ENCODE measurements at places on chromosomes 16 and 17.

DNA sequence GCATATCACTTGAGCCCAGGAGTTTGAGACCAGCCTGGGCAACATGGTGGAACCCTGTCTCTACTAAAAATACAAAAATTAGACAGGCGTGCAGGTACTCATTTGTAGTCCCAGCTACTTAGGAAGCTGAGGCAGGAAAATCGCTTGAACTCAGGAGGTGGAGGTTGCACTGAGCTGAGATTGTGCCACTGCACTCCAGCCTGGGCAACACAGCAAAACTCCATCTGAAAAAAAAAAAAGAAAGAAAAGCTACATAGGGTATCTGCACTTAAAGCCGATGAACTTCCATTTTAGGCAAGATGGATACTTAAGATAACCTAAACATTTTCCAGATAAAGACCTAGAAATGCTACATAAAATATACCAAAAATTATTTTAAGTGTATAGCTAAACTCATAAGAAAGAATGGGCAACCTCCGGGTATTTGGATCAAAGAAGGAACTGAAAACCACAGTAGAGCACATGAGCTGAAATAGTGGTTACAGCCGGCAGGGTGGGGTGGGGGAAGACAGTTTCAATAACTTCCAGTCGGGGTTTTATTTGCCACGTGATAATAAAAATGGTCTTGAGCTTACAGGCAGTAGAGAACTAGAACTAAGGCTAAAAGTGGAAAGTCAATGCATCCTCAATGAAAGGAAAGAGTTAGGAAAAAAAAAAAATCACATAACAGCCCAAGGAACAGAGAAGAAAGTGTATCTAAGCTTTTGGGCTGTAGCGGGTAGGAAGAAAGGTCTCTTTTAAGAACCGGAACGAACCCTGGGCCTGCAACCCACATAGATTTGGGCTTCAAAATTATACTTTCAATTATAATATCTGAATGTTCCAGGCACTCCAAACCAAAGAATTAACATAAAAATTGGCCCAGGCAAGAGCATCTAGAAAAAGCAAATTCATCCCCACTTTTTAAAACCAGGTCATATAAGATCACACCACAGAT, 53.1 kb downstream of the CFDP1 start:
- DNase-seq: no peak

GRCh38 chr17:77872714-77873499, 85.6 kb upstream of the TNRC6C start:
- peak; percentile 94 for DNase-seq

DNA sequence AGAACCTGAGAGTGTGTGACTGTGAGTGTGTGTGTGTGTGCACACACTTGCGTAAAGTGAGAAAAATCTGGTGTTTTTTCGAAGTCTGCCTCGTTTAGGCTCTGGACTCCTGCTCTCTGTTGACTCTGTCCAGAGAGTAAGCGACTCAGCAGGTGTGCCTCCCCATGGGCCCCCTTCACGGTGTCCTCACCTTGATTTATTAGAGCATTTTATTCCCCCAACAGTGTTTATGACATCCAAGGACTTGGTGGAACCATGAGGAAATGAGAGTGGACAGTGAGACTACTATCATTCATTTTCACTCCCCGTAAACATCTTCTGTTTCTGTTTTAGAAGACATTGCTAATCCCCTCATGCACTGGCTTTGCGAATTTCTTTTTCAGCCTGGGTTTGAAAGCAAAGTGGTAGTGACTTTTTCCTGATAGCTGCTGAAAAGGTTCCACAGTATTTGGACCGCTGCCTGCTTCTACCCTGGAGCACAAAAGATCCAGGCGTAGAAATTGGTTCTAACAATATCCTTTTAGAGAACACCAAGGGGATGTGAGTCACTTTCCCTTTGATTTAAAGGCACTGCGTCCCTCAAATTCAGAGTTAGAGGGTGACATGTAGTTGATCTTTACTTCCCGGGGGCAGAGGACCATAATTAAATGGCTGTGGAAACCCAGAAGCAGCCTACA, 218.2 kb downstream of the WWOX start:
- DNase-seq: no peak

DNA sequence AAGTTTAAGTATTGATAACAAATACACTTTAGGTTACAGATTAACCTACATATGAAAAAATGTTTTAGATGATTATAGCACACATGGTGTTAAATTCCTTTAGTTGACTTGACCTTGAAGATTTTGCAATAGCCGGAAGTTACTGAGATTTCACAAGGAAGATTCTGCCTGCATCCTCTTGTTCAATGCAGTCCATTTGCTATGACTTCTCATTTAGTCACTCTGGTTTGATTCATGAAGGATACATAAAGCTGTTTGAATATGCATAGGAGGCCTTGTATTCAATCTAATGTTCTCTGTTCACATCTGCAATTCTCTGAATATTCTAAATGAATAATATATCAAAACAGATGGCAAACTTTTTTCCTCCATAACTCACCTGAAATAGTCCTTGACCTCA, 870.2 kb upstream of the GOT2 start:
- no peak for DNase-seq

- no peak for DNase-seq
Measured at GRCh38 chr17:10556301-10557005, 7.0 kb upstream of the MYH2 start.

- DNase-seq: peak; percentile 53
Measured at GRCh38 chr17:44970136-44970741, 2.1 kb upstream of the C1QL1 start.

GRCh38 chr16:68263559-68264127, 683 bp upstream of the SLC7A6 start:
- no peak for DNase-seq

GRCh38 chr17:44267818-44268490, at the start of gene SLC4A1:
Gene SLC4A1 (minus strand): TSS chr17:44268135. CDS start chr17:44262866, 5,269 bp downstream.
- no peak for DNase-seq

DNA sequence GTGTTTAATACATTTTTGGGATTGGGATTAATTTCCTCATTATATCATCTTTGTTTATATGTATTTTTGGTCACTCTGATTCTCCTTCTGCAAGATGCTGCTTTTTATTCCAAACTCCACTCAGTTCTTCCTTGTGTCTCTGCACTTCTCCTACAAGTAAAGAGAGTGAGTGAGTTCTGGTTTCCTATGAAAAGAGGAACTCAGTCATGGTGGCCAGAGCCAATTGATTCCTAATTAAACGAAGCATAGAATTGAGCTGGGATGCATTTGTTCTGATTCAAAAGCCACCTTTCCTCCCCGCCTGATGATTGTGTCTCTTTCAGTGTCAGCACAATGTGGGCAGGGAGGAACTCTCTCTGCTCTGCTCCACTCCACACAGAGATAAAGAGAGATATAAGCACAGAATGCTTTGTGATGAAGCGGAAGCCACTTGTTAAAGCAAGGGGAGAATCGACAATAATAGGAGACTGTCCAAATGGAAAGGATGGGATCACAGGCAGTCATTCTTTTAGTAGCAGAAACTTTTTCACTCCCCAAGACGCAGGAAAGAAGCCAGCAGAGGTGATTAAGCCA, 121.3 kb upstream of the GOT2 start:
- DNase-seq: no peak

- DNase-seq: no peak
Measured at GRCh38 chr16:86101897-86102157, 202.9 kb downstream of the IRF8 start.

- peak; percentile 80 for DNase-seq
Measured at GRCh38 chr17:75877752-75878173, 618 bp downstream of the TRIM47 start.

- DNase-seq: peak; percentile 9
Measured at GRCh38 chr16:25751230-25751835, 59.6 kb downstream of the HS3ST4 start.

- DNase-seq: peak; percentile 96
Measured at GRCh38 chr17:45771271-45771959, 12.7 kb upstream of the CRHR1 start.

DNA sequence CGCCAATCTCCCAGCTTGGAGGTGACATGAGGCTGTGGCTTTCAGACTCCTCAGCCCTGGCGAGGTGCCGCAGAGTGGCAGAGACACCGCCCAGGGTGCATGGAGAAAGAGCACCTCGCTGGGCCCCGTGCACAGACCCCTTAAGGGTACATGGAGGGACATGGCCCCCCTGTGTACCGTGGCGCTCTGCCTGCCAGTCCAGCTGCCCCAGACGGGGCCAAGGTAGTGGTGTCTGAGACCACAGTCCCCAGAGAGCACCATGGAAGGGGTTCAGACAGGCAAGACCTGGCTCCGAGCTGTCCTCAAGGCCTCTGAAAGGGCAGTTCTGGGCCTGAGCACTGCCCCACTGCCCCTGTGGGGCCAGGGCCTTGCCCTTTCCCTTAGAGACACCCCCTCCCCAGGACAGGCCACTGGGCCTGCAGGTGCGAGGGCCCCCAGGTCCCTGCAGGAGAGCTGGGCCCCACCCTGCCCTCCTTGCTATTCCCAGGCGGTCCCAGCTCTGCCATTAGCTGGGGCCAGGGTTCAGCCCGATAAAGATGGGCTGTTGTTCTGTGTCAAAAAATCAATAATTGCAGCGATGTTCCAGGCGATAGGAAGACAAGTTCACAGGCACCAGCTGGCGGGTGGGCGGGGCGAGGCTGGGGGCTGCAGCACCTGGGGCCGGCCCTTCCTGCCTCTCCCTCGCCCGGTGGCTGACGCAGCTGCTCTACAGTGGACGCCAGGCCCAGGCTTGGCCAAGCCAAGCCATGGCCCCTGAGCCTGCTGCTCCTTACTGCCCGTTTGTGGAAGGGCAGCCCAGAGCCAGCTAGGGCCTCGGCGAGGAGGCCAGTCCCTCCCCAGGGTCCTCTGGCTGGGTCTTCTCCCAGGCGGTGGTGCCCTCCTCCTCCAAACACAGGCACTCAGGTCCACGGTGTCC, 51.7 kb downstream of the ZFPM1 start:
- peak; percentile 40 for DNase-seq

- peak; percentile 19 for DNase-seq
Measured at GRCh38 chr16:57462978-57463362, 491 bp downstream of the POLR2C start.

DNA sequence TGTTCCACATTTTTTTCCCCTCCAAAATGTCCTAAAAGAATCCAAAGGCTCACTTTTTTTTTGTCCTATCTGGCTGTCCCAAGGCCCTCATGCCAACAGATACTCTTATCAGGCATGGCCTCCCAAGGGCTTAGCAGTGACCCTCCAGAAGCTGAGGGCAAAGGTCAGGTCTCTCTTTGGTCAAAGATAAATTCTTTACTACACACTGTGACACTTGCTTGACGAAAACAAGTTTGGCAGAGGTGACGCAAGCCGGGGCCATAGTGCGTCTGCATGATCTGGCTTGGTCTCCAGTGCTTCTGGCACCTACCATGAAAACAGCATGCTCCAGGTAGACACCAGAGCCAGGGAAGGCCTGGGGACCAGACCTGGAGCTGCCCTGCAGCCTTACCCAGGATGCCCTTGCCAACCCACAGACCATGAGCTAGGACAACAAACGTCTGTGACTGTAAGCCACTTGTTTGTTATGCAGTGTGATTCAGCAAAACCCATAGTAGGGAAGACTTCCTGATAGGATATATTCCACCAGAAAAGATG, 48.5 kb upstream of the IRF8 start:
- no peak for DNase-seq

DNA sequence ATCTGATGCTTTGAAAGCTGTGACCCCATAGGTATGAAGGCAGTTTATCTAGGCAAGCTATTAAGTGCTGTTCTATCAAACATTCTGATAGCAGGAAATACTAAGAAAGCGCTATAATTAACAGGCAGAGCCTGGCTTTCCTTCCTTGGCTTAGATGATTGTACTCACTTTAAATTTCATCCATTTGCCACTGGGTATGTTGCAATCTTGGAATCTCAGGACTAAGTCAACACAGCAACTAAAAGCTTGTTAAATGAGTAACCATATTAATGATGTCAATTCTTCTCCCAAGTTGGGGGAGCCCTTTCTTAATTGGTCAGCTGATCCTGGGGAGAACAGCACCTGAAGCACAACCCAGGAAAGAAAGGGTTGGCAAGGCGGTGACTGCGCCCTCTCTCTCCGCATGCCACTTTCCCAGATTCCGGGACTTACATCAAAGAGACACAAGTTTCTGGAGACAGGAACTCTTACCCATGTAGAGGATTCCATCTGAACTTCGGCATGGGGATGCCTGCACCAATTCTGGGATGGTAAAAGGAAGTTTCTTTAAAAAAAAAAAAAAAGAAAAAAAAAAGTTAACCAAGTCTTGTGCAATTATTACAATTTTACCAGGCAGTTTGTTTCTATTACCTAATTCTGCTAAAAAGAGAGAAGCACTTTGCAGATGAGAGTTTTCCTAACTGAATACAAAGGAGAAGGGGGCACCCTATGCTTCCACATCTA, 54.4 kb upstream of the ICAM2 start:
- no peak for DNase-seq

GRCh38 chr16:48076455-48077012, 79.3 kb downstream of the ABCC12 start:
- DNase-seq: no peak

DNA sequence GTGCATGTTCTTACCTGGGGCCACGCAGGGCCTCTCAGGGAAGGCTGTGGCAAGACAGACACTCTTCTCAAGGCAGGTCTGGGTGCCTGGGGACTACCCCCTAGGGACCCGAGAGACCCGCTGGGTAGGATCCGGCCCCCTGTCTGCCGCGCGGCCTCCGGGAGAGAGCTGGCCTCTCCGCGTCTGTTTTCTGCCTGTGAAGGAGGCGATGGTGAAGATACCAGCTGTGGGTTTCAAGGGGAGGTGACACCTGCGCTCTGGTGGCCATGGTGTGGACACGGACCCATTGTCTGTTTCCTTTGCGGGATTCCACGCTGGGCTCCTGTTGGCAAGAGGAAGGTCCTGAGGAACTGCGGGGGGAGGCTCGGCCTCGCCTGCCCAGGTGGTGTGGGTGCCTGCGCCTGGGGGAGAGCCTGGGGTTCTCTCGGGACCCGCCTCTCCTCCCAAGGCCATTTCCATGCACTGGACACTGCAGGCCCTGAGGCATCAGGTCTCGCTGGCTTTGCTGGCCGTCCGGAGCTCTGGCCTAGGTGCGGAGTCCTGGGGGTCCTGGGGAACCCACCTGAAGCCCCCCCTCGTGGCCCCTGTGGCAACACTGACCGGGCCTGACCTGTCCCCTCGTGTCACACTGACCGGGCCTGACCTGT, 12.2 kb upstream of the METRNL start:
- DNase-seq: no peak

DNA sequence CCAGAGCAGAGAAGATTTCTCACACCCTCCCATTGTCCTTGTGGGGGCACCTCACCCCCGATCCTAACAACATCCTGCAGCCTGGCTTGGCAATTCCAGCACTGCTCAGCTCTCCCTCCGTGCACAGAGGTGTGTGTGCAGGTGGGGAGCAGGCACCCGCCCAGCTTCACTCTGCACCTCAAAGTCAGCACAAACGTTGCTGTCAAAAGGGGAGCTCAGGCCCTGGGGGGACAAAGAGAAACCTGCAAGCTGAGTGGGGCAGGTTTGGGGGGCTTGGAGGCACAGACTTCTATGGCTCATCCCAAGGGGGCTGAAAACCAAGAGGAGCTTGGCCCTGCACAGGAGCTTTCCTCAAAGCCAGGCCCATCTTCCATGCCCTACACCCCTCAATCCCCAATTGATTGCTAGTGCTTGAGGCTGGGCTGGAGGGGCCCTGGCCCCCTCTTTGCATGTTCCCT, 231.9 kb upstream of the TNRC6C start:
- DNase-seq: no peak

GRCh38 chr16:84229471-84229870, 10.3 kb downstream of the KCNG4 start:
- DNase-seq: no peak
